ENCODE measurements at places on chromosomes 7 and 10.

GRCh38 chr10:28765641-28766040 is 88.3 kb downstream of the BAMBI start:
- no peak for DNase-seq

DNA sequence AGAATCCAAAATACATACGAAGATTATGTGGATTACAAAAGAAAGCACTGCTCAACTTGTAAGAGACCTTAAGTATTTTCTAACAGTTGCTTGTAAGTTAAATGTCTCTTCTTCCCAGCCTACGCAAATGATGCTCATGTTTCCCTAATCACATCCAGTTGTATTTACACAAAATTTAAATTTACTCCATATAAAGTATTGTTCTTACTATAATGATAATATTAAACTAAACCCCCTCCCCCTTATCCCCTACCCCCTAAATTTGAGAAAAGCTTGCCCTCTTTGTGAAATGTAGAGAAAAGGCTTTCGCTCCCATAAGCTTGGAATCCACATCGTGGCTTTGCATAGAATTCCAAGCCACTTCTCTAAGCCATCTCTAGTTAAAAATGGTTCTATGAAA is 29.4 kb downstream of the ANKMY2 start:
- no peak for DNase-seq

DNA sequence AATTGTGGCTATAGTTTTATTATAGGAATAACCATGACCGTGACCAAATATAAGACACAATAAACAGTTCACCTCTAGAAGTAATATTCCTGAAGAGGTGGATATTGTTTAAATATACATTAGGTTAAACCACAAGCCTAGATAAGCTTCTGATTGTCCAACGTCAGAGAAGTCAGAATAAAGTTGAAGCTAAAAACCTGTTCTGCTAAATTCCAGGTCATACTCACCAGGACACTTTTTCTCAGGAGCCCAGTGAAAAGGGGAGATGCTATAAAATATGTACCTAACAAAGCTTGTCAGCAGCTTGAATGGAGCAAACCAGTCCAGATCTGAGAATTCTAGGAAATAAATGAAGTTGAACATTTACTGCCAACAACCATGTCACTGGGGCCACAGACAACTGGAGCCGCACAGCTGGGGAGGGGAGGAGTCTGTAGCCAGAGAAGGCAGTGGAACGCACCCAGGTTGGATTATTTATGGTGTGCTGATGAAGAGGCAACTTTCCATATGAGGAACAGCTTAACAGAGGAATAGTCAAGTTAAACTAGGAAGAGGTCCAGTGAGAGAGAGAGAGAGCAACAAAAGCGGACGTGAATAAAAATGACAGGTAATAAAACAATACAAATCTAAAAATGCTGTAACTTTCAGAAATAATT is 191.1 kb downstream of the ZNF438 start:
- no peak for DNase-seq

GRCh38 chr7:1742555-1743303 is 72.7 kb downstream of the ELFN1 start:
- peak; percentile 63 for DNase-seq

- no peak for DNase-seq
Observed at GRCh38 chr7:15507708-15508107, 54.1 kb downstream of the AGMO start.

GRCh38 chr10:66307826-66308225 is 618.0 kb upstream of the LRRTM3 start:
- no peak for DNase-seq

- no peak for DNase-seq
Observed at GRCh38 chr10:94288361-94289101, 74.2 kb downstream of the NOC3L start.

DNA sequence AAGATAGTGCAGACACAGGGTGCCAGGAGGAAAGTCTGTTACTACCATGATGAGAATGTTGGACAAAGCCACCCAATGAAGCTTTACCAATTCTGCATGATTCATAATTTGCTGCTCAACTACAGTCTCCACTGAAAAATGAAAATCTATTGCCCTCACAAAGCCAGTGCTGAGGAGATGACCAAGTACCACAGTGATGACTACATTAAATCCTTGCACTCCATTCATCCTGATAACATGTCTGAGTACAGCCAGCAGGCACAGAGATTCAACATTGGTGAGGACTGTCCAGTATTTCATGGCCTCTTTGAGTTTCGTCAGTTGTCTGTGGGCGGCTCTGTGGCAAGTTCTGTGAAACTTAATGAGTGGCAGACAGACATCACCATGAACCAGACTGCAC is 144.0 kb downstream of the PLCE1 start:
- no peak for DNase-seq

DNA sequence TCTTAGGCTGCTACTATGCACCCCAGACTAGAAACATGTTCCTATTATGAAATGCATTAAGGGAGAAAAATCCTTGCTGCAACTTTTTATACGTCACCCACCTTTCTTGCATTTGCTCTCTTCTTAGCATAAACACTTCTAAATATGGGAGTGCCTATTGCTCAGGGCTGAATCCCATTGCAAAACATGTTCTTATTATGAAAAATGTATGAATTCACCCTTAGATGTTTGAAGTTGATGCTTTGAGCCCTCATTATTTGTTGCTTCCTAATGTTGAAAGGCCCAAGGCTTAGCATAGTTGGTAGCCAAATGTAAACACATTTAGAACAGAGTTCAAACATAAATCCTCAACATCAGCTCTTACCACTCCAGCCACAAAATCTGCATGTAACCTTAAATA is 52.8 kb downstream of the BMPER start:
- DNase-seq: no peak

DNA sequence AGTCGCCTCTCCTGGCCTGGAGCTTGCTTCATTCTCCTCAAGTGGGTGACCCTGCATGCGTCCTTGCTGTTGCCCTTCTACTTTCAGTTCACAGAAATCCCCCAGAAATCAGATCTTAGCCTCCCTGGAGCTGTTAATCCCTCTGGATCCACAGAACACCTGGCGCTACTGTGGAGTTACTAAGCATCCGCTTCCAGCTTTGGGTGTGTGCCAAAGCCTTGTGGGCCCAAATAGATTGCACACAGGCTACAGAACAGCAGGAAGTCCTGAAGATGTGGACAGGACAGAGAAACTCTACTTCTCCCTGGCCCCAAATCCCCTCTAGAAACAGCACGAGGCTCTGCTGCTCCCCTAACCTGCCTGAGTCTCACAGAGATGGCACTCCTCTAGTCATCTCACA is 36.6 kb upstream of the PDLIM1 start:
- no peak for DNase-seq

GRCh38 chr7:22082553-22082885 is 136.8 kb upstream of the CDCA7L start:
- DNase-seq: no peak

DNA sequence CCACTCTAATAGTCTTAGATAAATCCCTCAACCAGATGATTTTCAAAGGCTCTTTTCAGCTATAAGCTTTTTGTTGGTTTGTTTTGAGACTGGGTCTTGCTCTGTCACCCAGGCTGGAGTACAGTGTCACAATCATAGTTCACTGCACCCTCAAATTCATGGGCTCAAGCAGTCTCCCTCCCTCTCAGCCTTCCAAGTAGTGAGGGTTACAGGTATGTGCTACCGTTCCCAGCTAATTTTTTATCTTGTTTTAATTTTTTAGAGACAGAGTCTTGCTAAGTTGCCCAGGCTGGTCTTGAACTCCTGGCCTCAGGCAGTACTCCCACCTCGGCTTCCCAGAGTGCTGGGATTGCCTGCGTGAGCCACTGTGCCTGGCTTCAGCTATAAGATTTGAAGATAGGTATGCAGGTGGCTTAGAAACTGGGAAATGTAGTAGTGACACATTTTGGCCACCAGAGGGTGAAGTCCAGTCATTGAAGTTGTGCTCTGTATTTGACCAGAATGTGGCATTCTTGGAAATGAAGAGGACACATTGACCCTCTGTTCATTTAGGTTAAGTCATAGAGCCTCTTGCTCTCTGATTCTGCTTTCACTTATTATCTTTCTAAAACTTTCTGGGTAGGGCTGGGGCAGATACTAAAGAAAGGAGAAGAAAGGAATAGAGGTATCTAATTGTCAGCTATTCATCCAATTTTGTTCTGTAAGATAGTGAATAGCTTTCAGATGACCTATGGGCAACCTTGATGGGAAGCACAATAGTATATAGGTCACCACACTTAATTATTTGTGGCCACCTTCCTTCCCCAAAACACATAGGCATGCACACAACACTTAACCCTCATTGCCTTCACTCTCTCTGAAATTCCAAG is 36.0 kb downstream of the R3HCC1L start:
- peak; percentile 53 for DNase-seq

DNA sequence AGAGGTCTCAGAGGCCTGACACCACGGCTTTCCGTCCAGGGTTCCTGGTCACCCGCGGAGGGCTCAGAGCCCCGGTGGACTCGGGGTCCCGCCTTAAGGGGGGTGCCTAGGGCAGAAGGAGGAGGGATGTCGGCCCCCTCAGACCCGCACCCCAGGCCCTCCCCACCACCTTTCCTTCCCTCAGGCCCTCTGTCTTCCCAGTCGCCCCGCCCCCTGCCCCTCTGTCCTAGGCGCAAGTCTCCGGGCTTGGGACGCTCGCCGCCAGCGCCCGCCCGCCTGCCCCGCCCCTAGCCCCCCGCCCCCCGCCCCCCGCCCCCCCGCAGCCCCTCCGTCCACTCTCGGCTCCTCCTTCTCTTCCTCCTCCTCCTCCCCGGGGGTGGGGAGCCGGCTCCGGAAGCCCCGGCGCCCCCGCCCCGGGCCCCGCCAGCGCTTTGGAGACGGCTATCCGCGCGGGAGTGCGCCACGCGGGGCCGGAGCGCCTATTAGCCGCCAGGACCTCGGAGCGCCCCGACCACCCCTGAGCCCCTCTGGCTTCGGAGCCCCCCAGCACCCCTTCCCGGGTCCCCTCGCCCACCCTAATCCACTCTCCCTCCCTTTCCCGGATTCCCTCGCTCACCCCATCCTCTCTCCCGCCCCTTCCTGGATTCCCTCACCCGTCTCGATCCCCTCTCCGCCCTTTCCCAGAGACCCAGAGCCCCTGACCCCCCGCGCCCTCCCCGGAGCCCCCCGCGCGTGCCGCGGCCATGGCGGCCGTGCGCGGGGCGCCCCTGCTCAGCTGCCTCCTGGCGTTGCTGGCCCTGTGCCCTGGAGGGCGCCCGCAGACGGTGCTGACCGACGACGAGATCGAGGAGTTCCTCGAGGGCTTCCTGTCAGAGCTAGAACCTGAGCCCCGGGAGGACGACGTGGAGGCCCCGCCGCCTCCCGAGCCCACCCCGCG is at the start of gene AEBP1:
TSS of gene AEBP1 (plus strand) at position 423 of the 937 bp plus-strand sequence. CDS start at position 744, 321 bp downstream.
- DNase-seq: no peak

DNA sequence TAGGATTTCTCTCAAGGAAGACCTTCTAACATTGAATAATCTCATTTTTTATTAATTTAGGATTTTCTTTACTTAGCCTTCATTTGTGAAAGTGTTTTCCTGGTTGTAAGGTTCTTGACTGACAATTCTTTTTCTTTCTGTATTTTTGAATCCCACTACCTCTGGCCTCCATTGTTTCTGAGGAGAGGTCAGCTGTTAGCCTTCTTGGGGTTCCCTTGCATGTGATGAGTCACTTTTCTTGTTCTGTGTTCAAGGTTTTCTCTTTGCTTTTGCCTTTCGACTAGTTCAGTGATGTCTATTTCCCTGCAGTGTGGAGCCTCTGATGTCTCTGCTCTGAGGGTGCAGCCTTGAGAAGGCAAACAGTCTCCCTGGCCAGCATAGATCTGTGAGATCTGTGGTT is 304.1 kb upstream of the ZNF32 start:
- DNase-seq: no peak

DNA sequence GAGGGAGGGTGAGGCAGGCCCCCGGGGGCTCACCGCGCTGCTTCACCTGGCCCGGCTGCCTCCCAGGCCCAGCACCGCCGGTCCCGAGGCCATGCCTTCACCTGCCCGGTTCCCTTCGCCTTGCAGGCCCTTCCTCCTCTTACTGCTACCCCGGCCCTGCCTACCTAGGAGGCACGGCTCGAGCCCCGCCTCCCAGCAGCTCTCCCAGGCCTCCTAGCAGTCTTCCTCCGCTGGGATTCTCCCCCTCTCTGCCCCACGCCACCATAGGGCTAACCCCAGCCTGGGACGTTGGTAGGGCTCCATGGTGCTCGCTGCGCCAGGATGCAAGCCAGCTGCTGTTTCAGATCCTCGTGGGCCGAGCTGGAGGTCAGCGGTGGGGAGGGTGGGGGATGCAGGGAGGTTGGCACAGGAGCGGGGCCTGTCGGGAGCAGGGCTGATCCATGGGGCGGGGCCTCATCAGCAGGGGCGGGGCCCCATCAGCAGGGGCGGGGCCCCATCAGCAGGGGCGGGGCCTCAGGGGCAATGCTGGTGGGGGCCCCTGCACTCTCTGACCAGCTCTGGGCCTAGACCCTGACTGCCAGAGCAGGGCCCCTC is 63.3 kb downstream of the RASGEF1A start:
- no peak for DNase-seq

DNA sequence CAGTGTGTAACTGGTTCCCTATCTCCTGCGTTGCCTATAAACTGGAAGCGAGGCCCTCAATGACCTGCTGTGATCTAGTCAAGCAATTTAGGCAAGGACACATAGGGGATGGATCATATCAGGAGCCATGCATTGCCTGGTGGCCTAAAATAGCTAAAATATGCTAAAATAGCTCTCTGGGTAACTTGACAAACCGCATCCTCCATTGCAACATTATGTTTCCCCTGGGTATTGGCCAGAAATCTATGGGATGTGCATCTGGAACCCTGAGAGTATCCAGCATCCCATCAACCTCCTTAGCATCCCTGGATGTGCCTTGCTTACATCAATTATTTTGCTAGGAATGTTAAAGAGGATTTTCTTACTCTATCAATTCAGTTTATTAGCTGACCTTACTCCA is 91.7 kb upstream of the ADCY1 start:
- no peak for DNase-seq

- peak; percentile 95 for DNase-seq
Observed at GRCh38 chr7:130273081-130273932, 6.6 kb downstream of the CPA2 start.

- no peak for DNase-seq
Observed at GRCh38 chr7:36730046-36730445, 5.8 kb upstream of the AOAH start.

GRCh38 chr7:92255308-92255707 is 9.5 kb downstream of the ANKIB1 start:
- no peak for DNase-seq

DNA sequence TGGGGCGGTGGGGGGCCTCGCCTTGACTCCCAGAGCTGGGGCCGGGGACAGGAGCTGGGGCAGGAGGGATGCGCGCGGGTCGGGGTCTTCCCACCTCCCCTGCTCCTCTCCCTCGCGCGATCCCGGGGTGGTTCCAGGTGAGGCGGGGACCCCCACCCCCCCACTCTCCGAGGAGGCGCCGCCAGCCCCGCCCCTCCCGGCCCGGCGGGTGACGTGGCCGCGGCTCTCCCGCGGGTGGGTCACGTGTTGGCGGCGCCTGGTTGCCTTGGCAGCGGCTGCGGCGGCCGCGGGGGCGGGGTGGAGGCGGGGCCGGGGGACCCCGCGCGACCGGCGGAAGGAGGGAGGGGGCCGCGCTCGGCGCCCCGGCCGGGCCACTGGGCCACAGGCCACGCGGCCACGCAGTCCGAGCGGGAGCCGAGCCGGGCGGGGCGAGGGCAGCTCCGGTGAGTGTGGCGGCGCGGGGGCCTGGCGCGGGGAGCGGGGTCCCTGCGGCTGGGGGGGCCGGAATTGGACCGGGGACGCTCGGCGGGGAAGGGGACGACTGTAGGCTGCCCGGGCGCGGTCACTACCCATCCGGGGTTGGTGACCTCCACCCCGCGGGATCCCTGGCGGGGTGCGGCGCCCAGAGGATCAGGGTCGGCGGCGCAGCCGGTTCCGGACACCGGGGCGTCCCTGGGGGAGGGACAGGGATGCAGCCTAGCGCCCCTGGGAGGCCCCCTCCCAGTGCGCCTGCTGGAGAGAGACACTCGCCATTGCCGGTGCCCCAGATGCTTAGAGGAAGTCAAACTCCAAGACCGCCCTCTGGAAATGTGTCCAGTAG is at the start of gene ORAI2:
TSS of gene ORAI2 (plus strand) at position 357 of the 820 bp plus-strand sequence. CDS start 5,382 bp downstream, outside the sequence.
- peak; percentile 51 for DNase-seq

GRCh38 chr7:33807779-33808482 is 97.4 kb upstream of the BMPER start:
- no peak for DNase-seq
